PC-3 (cell line): ENCODE measurements at places on chromosomes 16 and 17. TPM values are rescaled to one million over a fixed set of nuclear protein-coding genes. Genes with fewer than 3 reads are reported as not detected.

Gene ADGRG3
- not detected in 2 replicates for total RNA-seq

Gene TBX4
- not detected in 2 replicates for total RNA-seq

Gene CTRB2
- total RNA-seq = not detected in 2 replicates

Gene SPAG7
- total RNA-seq = 44.1 and 48.4 TPM in 2 replicates

Gene GNAO1
- total RNA-seq = not detected in 2 replicates

Gene GOSR2
- 45.6 and 48.4 TPM in 2 replicates for total RNA-seq
